Stimulated activated naive CD4-positive, alpha-beta T cell treated with Interleukin-2 at 50 U/mL for 16 hours (primary cell): ENCODE measurements at places on chromosomes 13 and 19.

DNA sequence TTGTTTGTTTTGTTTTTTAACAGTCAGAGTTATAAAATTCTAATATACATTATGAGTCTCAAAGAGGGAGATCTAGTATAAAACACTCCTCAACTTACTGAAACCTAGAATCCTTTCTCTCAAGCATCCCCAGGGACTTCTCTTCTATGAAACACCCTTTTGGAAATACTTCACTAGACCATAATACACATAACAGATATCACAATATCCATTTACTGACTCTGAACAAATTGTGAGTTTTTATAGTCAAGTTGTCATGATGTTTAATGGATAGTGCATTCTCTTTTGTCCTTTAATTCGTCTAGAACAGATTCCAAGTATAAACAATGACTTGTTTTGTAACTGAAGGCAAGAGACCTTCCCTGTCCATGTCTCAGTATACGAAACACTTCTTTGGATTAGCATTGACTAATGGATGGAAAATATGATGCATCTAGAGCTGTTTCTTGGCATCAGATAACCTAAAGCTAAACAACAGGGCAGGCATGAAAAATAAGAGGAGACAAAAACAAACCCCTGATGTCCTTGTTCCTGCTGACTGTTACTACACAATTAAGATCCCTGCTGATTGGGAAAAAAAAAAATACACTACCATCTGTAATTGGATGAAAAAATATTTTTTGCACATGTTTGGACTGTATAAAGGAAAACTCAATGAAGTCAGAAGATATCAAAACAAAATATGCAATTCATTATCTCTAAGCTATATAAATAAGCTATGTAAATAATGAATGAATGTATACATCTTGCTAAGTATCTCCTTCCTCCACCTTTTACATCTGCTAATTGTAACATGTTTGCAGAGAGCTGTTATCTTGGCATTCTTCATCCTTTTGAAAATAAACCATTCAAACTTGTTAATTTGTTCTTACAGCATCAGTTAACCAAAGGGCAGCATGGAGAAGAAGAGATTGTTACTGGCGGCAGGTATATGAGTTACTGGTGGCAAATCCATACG lies 214.2 kb downstream of the LACC1 start:
- no peak for DNase-seq

DNA sequence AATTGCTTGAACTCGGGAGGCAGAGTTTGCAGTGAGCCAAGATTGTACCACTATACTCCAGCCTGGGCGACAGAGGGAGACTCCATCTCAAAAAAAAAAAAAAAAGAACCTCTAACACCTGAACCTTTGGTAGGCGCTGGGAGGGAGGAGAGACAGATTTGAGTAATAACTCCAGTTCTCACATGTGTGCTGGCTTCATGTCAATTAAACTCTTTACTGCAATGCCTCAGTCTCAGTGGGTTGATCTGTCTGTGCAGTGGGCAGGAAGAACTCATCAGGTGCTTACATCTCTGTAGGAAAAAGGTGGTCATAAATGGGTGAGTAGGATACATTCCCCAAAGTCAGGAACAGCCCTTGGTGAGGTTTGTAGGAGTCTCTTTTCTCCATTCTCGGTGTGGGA lies 85.1 kb upstream of the ABCC4 start:
- no peak for DNase-seq

DNA sequence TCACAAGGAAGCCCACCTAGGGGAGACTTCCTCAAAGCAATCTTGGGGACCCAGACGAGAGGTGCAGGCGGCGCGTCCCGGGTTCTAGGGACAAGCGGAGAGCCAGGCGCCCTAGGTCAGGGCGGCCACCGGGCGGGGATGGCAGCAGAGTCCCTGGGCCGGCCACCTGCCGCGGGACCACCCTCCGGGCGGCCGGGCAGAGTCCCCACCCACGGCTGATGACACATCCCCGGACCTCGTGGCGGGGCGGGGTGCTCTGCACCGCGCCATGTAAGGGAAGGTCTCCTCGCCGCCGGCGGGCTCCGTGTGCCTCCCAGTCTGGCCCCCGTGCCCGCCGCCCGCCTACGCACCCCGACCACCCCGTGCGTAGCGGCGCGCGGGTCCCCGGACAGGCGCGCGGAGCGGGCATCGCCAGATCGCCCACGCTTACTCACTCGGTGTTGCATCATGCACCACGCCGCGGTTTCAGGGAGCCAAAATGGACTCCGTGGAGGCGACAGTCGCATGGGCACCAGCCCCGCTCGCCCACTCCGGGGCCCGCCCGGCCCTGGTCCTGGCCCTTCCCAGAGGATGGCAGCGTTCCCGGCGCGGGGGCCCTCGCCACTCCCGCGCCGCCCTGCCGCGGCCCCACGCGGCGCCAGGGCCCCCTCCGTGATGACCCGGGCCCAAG lies 643 bp downstream of the SLC7A1 start:
- peak; percentile 79 for DNase-seq

- DNase-seq, result no peak
Observed at GRCh38 chr19:56217039-56217949, 15.2 kb downstream of the ZSCAN5C start.

GRCh38 chr19:6423499-6424194 lies 964 bp downstream of the KHSRP start:
- peak; percentile 28 for DNase-seq

GRCh38 chr19:45164577-45165335 lies 4.0 kb upstream of the NKPD1 start:
- DNase-seq, result peak; percentile 59

DNA sequence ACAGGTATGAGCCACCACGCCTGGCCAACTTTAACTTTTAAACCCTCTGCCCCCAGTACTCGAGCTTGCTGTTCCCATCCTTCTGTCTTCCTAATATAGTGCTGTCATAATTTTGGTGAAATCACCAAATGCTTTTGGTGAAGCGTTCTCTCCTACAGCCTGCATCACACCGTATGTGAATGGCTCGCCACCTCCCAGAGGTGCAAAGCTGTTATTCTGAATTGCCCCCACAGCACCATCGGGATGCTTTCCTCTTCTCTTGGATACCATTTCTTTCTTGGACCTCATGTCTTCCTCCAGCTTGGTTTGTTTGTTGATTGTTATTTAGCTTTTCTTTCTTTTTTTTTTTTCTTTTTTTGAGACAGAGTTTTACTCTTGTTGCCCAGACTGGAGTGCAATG lies 53.0 kb upstream of the XPO4 start:
- DNase-seq, result no peak

- no peak for DNase-seq
Observed at GRCh38 chr13:89740994-89741685, 1606.3 kb upstream of the MIR17HG start.

- no peak for DNase-seq
Observed at GRCh38 chr19:35087393-35087792, 28.2 kb upstream of the FXYD3 start.

GRCh38 chr19:18519962-18520847 lies 1.7 kb downstream of the ELL start:
- peak; percentile 43 for DNase-seq

DNA sequence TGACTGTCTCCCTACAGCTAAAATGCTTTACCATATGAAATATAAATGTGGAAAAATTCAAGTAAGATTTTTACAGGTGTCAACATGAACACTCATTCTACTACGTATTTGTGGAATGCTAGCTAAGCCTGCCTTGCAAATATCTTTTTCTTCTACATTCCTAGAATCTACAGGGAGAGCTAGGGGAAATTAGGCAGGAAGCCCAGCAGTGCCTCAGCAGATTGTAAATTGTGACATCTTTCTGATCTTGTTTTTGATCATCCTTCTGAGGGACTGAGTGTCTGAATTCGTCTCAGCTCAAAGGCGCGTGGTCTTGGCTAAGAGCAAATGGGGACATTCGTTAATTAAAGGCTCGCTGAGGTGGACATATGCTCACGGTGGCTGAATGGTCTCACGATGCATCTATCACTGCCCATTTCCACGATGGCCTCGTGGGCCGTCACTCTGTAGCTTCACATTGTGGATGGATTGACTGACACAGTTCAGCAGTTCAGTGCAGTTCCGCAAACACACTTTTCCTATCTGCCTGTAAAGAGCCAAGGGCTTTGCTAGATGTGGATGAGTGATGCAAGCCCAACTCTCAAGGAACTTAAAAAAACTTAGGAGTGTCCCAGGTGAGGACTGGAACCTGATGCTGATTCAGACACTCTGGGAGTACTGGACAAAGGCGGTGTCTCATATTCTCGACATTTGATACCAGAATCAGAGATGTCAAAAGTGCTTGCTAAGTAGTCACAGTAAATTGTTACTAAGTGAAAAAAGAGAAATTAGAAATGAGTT lies 562.5 kb downstream of the EFNB2 start:
- no peak for DNase-seq

DNA sequence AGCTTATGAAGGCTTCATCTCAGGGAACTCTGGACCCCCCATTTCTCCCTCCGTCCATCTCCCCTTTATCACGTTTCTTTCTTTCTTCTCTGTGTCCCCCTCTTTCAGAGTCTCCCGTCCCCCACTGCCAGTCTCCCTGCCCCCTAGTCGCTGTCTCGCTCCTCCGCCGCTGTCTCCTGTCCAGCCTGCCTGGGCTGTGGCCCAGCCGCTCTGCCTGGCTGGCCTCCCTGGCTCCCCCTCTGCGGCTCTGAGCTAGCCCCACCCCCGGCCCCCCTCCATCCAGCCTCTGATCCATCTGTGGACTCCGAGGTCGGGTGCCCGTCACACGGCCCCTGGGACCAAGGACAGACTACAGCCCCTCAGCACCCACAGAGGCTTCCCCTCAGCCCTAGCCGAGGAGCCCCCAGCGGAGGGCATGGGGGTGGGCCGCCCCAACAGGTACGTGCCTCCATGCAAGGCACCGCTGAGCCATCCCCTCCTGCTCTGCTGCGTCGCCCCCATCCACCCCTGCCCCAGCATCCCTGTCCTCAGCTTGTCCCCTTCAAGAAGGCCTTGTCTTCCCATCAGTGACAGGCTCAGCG lies 1.1 kb upstream of the KCNJ14 start:
- DNase-seq, result no peak

DNA sequence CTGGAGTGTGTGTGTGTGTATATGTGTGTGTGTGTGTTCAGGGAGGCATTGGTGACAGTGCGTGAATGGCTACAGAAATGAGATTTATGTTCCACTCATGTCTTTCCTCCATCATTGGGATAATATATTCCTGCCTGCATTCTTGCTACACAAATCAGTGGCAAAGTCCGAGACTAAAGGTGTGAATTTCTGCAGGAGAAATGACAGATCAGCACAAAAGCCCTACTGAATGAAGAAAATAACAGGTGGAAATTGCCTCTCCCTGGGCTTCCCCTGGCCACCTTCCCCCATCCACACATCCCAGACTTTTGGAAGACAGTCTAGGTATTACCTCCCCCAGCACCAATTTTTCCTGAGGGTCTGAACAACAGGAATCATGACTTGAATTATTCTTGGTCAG lies 10.1 kb downstream of the SIGLEC6 start:
- DNase-seq, result no peak

GRCh38 chr13:97548711-97549110 lies 114.7 kb downstream of the RAP2A start:
- DNase-seq, result no peak

GRCh38 chr13:110811008-110811720 lies 97.7 kb downstream of the ING1 start:
- DNase-seq, result no peak
